SIG-M5 (cell line): ENCODE measurements at places on chromosomes 5 and 9.

- DNase-seq, result no peak
Observed at GRCh38 chr5:77262697-77263096, 52.2 kb downstream of the PDE8B start.

DNA sequence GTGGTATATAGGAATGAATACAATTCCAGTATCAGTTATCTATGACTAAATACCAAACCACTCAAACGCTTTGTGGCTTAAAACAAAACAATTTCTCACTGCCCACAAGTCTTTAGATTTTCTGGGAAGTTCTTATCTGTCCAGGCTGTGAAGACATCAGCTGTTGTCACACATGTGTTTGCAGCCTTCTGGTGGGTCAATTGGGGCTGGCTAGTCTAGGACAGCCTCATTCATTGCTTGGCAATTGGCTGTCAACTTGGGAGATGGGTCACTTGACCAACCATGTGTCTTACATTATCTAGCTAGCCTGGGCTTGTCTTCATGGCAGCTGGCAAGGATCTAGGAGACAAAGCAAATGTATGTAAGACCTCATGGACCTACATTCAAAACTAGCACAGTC lies 53.8 kb upstream of the PAPPA start:
- DNase-seq, result no peak

DNA sequence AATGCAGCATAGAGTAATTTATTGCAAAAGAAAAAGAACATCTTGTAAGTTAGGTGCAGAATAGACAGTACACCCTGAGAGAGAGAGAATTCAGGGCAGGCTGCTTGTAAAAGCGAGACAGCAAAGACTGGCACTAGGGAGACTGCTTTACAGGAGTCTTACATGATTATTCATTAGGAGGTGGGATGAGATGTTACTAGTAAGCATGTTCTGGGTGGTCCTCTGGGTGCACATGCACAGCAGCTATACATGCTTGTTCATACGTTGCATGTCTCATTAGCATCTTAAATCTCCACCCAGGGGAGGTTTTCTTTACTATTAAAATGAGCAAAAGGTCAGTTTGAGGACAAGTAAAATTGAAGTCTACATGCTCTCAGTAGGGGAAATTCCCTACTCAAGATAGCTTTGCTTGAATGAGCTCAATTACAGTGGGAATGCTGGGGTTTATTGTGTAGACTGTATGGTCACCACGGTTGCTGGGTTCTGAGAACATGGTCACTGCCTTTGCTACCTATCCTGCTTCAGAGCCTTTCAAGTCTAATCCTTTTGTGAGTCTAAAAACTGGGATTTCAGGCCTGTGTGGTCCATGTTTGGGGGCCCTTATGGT lies 60.6 kb downstream of the RGS7BP start:
- DNase-seq, result no peak

- DNase-seq, result no peak
Observed at GRCh38 chr9:101691657-101692056, 46.8 kb downstream of the GRIN3A start.

DNA sequence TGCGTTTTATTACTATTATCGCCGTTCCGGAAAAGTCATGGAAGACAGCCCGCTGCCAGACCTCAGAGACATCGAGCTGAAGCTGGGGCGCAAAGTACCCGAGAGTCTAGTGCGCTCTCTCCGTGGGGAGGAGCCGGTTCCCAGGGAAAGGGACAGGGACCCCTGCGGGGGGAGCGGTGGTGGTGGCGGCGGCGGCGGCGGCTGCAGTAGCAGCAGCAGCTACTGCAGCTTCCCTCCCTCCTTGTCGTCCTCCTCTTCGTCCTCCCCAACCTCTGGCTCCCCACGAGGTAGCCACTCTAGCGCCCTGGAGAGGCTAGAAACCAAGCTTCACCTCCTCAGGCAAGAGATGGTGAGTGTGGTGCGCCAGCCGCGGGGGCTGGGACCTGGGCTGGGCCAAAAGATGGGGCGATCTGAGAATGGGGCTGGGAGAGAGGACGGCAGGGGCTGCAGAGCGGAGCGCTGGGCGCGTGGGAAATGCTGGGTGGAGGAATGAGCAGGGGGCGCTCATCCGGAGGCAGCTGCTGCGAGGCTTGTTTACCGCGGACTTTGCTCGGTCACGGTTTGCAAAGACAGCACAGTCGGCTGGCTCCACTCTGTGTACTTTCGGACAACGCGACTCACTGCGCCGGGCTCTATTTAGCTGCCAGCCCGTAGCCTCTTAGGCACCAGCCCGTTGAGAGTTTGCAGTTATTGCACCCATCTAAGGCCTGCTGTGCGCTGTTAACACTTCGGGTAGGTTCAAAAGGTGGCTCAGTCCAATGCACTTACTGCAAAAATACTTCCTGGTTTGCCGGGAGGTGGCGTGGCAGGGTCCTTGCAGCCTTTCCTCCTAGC lies 1.1 kb downstream of the LURAP1L start:
- no peak for DNase-seq
